Thyroid gland (tissue), 4 donors: ENCODE measurements at places on chromosomes 6 and 20. TPM values are rescaled to one million over a fixed set of nuclear protein-coding genes. Genes with fewer than 3 reads are reported as not detected.

DNA sequence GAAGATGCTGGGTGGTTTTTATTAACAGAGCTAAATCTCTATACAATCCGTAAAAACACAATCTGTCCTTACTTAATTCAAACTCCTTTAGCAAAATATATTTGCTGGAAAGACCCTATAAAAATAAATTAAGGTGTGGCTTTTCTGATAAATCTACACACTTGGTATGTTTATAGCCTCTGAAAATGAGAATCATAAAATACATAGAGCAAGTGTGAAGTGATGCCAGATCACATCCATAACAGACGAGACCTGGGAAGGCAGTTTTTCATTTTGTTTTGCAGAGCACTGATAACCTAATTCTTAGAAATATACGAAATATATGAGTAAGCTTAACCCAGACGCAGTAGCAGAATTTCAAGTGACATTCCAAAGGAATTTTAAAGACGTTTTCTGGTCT, 10.4 kb upstream of the DDO start:
- no peak overlapping the region for H3K4me3 ChIP-seq
- DNase-seq, result no peak
- no peaks in the 10 kb centered on the region for H3K27me3 ChIP-seq
- no peaks in the 10 kb centered on the region for H3K36me3 ChIP-seq
- H3K4me1 ChIP-seq, result no peaks in the 10 kb centered on the region
- H3K27ac ChIP-seq, result no peak overlapping the region

Gene FKBP1A
- total RNA-seq, result 272 TPM

DNA sequence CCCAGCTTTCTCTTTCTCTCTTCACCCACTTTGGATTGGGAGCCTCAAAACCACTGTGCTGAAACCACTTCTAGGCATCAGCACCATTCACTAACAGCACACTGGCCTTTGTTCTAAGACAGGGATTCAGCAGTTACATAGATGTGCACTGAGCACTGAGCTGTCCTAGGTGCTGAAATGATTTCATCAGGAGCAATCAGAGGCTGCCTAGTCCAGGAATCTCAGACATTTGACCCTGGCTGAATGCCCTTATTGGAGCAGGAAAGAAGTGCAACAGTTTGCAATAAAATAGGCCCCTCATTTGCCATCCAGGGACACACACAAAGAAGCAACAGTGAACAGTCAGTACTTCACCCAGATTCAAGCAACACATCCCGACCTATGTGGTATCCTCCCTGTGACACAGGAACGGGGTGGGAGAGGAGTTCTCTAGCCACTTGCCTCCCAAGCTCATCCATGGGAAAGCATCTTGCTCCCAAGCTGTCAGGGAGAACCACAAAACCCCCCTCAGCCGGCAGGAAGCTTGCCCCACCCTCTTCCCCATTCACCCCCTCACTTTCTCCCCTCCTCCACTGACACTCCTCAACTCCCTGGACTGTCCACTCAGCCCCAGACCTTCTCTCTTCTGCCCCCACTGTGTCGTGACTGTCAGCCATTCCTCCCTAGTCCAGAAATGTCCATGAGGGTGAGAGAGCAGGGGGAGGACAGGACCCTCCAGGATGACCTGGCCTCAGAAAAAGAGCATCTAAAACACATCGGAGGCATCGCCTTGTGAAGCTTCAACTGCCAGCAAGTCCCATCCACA, 304.4 kb downstream of the PREX1 start:
- DNase-seq, result peak; percentile 12
- no peaks in the 10 kb centered on the region for H3K27me3 ChIP-seq
- no peak overlapping the region for H3K4me3 ChIP-seq
- no peaks in the 10 kb centered on the region for H3K36me3 ChIP-seq
- H3K27ac ChIP-seq, result no peak overlapping the region

DNA sequence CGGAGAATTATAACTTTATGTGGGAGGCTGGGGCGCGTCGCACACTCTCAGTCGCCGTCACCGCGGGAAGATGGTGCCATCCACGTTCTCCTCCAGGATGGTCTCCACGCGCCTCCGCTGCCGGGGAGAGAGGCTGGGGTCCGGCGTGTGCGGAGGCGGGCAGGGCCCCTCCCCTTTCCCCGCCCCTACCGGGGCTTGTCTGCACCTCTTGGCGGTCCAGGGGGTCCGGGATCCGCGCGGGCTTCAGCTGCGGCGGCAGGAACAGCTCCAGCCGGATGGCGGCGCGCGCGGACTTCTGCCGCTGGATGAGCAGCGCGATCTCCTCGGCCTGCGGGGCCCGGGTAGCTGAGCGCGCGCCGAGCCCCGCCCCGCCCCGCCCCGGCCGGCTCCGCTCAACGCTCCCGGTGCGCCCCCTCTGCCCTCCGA, 807 bp downstream of the LKAAEAR1 start:
- H3K27ac ChIP-seq, result no peak overlapping the region
- no peaks in the 10 kb centered on the region for H3K27me3 ChIP-seq
- H3K4me1 ChIP-seq, result peaks cover 9% of the 10 kb centered on the region
- H3K4me3 ChIP-seq, result peak overlapping the region; percentile 44
- no peaks in the 10 kb centered on the region for H3K36me3 ChIP-seq
- DNase-seq, result peak; percentile 73

Gene ARHGAP40
- not detected for total RNA-seq

Gene SDCBP2
- 34.9 TPM for total RNA-seq

DNA sequence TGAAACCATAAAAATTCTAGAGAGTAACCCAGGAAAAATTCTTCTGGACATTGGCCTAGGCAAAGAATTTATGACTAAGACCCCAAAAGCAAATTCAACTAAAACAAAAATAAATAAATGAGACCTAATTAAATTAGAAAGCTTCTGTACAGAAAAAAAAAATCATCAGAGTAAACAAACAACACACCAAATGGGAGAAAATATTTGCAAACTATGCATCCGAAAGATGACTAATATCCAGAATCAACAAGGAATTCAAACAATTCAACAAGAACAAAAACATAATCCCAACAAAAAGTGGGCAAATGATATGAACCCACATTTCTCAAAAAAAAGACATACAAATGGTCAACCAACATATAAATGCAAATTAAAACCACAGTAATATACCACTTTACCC, 242.6 kb upstream of the CDYL start:
- no peak for DNase-seq
- H3K27me3 ChIP-seq, result no peaks in the 10 kb centered on the region
- H3K4me3 ChIP-seq, result no peak overlapping the region
- H3K27ac ChIP-seq, result no peak overlapping the region
- H3K36me3 ChIP-seq, result no peaks in the 10 kb centered on the region
- no peaks in the 10 kb centered on the region for H3K4me1 ChIP-seq

Gene ARMH2
- not detected for total RNA-seq

- H3K27me3 ChIP-seq, result no peaks in the 10 kb centered on the region
- H3K4me3 ChIP-seq, result no peak overlapping the region
- no peak overlapping the region for H3K27ac ChIP-seq
Observed at GRCh38 chr20:26167499-26167898, 470.8 kb upstream of the ZNF337 start.

DNA sequence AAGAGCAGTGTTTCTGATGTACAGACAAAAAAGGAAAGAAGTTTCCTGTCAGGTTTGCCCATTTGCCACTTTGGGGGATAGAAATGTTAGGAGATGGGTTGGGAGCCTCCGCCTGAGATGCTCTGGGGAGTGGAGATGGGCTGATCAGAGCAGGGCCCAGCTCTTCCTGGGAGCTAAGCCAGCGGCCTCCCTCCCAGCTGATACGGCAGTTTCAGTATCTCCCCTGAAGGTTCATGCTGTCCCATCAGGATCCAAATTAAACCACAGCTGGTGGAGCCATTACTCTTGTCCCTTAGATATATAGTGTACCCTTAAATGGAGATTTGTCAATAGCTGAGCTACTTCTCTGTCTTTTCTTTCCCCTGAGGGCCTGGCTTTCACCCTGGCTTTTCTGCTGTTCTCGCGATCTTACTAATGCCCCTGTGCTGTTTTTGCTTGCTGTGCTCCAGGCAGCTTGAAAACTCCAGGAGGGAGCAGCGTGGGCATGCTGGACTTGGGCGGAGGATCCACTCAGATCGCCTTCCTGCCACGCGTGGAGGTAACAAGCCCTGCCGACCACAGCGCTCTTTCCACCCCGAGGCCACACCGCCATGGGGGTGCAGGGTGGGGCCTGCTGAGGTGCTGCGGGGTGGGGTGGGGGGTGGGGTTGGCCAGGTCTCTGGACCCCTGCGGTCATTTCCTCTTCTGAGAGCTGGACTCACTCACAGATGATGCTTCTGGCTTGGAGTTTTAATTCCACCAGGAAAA, 20.9 kb downstream of the ENTPD6 start:
- peaks cover 57% of the 10 kb centered on the region for H3K36me3 ChIP-seq
- H3K27me3 ChIP-seq, result no peaks in the 10 kb centered on the region

DNA sequence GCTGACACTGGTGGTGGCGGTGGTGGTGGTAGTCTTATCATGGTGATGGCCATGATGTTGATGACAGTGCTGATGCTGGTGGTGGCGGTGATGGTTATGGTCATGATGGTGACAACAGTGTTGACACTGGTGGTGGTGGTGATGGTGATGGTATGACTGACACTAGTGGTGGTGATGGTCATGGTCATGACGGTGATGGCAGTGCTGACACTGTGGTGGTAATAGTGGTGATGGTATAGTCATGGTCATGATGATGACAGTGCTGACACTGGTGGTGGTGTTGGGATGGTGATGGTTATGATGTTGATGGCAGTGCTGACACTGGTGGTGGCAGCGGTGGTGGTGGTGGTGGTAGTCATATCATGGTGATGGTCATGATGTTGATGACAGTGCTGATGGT, 205.7 kb downstream of the CDH4 start:
- H3K27ac ChIP-seq, result no peak overlapping the region
- H3K36me3 ChIP-seq, result no peaks in the 10 kb centered on the region
- H3K4me3 ChIP-seq, result no peak overlapping the region
- no peaks in the 10 kb centered on the region for H3K27me3 ChIP-seq

GRCh38 chr6:33856655-33857054, 52.9 kb upstream of the MLN start:
- no peak overlapping the region for H3K4me3 ChIP-seq
- H3K27ac ChIP-seq, result no peak overlapping the region
- DNase-seq, result no peak
- H3K36me3 ChIP-seq, result no peaks in the 10 kb centered on the region

GRCh38 chr20:24441661-24442060, 27.8 kb upstream of the SYNDIG1 start:
- H3K36me3 ChIP-seq, result no peaks in the 10 kb centered on the region
- H3K27me3 ChIP-seq, result no peaks in the 10 kb centered on the region
- H3K27ac ChIP-seq, result no peak overlapping the region
- DNase-seq, result no peak
- no peak overlapping the region for H3K4me3 ChIP-seq

GRCh38 chr6:75483136-75483952, 10.3 kb downstream of the FILIP1 start:
- DNase-seq, result no peak
- H3K27me3 ChIP-seq, result no peaks in the 10 kb centered on the region
- no peak overlapping the region for H3K27ac ChIP-seq
- H3K36me3 ChIP-seq, result no peaks in the 10 kb centered on the region
- H3K4me3 ChIP-seq, result no peak overlapping the region

DNA sequence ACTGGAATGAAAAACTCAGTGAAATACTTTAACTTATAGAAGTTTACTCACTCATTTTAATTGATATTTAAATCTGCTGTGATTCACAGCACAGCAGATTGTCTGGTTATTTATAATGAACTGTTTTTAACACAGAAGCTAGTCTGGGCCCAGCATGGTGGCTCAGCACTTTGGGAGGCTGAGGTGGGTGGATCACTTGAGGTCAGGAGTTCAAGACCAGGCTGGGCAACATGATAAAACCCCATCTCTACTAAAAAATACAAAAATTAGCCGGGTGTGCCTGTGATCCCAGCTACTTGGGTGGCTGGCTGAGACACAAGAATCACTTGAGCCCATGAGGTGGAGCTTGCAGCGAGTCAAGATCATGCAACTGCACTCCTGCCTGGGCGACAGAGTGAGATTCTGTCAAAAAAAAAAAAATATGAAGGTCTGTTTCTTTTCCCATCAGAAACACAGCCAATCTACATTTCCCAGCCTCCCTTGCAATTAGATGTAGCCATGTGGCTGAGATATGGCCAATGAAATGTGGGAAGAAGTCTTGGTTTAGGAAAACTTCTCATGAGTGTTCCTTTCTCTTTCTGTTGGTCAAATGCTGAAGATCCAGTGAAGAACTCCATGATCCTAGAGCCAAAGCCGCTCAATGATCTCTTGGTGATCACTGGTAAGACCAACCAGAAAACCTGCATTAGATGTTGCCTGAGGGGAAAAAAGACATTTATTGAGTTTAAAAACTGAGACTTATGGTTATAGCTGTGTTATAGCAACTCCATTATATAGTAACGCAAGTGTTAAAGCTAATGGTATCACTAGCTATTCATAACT, 31.3 kb upstream of the BTN3A2 start:
- H3K27ac ChIP-seq, result no peak overlapping the region
- H3K4me1 ChIP-seq, result no peaks in the 10 kb centered on the region
- DNase-seq, result no peak
- no peaks in the 10 kb centered on the region for H3K36me3 ChIP-seq
- H3K27me3 ChIP-seq, result peaks cover 31% of the 10 kb centered on the region

Gene NOTCH4
- total RNA-seq, result 37.9 TPM

- H3K4me3 ChIP-seq, result no peak overlapping the region
- no peaks in the 10 kb centered on the region for H3K4me1 ChIP-seq
- no peaks in the 10 kb centered on the region for H3K36me3 ChIP-seq
- no peak overlapping the region for H3K27ac ChIP-seq
- DNase-seq, result no peak
Observed at GRCh38 chr20:51017251-51017650, 5.7 kb downstream of the KCNG1 start.

GRCh38 chr20:21102603-21103311, 3.4 kb downstream of the LINC00237 start:
- peaks cover 73% of the 10 kb centered on the region for H3K27me3 ChIP-seq
- no peak overlapping the region for H3K4me3 ChIP-seq
- peak; percentile 51 for DNase-seq
- no peaks in the 10 kb centered on the region for H3K36me3 ChIP-seq
- no peak overlapping the region for H3K27ac ChIP-seq

Gene VPS52
- 45.5 TPM for total RNA-seq

GRCh38 chr6:107489636-107490565, at the start of gene SOBP:
TSS of gene SOBP (plus strand) at chr6:107490117. CDS start at chr6:107490617, 500 bp downstream.
- peaks cover 21% of the 10 kb centered on the region for H3K4me1 ChIP-seq
- H3K27me3 ChIP-seq, result no peaks in the 10 kb centered on the region
- H3K27ac ChIP-seq, result peak within 1 kb of the TSS; percentile 82

- no peak for DNase-seq
- no peaks in the 10 kb centered on the region for H3K27me3 ChIP-seq
- no peaks in the 10 kb centered on the region for H3K4me1 ChIP-seq
- H3K36me3 ChIP-seq, result no peaks in the 10 kb centered on the region
Observed at GRCh38 chr6:126939784-126940183, 178.7 kb upstream of the RSPO3 start.

- no peaks in the 10 kb centered on the region for H3K36me3 ChIP-seq
- no peaks in the 10 kb centered on the region for H3K4me1 ChIP-seq
- no peak overlapping the region for H3K27ac ChIP-seq
Observed at GRCh38 chr6:51934098-51934497, 153.3 kb downstream of the PKHD1 start.

Gene CLDN20
- not detected for total RNA-seq

- no peak for DNase-seq
- no peaks in the 10 kb centered on the region for H3K27me3 ChIP-seq
- H3K4me3 ChIP-seq, result no peak overlapping the region
- peaks cover 6% of the 10 kb centered on the region for H3K4me1 ChIP-seq
Observed at GRCh38 chr6:79520534-79520933, 16.7 kb downstream of the LCA5 start.
